ENCODE measurements at places on chromosomes 2 and 18.

GRCh38 chr2:153373510-153374279 lies 104.9 kb downstream of the RPRM start:
- DNase-seq, result no peak

DNA sequence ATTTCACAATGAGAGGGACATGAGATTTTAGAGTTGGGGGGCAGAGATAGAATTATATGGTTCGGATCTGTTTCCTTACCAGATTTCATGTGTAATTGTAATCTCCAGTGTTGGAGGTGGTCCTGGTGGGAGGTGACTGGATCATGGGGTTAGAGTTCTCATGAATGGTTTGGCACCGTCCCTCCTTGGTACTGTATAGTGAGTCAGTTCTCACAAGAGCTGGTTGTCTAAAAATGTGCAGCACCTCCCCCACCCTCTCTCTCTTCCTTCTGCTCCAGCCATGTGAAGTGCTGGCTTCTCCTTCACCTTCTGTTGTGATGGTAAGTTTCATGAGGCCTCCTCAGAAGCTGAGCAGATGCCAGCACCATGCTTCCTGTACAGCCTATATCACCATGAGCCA lies 138.1 kb downstream of the SCG2 start:
- no peak for DNase-seq

GRCh38 chr2:122863532-122863931 lies 1108.1 kb downstream of the TSN start:
- DNase-seq, result peak; percentile 13

DNA sequence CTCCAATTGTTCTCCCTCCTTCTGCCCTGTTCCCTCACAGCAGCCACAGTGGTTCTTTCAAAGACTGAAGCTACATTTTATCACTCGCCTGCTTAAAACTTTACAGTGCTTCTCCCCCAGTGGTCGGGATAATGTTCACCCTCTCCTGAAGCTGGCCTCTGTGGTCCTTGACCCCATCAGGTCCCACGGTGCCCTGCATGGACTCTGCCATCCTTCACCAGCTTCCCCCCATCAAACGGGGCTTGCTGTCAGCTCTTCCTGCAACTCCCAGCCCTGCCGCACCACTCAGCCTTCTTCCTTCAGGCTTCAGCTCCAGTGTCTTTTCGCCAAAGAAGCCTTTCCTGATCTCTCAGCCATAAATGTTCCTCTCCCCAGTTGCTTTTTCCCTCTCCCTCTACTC lies 118.1 kb downstream of the NEDD4L start:
- no peak for DNase-seq

DNA sequence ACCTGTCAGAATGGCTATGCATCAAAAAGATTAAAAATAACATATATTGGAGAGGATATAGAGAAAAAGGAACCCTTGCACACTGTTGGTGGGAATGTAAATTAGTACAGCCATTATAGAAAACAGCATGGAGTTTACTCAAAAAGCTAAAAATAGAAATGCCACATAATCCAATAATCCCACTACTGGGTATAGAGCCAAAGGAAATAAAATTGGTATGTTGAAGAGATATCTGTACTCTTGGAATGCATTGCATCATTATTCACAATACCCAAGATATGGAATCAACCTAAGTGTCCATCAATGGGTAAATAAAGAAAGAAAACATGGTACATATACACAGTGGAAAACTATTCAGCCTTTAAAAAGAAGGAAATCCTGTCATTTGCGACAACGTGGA lies 77.2 kb downstream of the C1D start:
- DNase-seq, result no peak

Measured in osteoblast (primary cell).